ENCODE measurements at places on chromosomes 3 and 15. TPM values are rescaled to one million over a fixed set of nuclear protein-coding genes. Genes with fewer than 3 reads are reported as not detected.

Gene IREB2
- 19.8 TPM for total RNA-seq

Gene CRYGS
- 2.4 TPM for total RNA-seq

Gene STX19
- total RNA-seq = not detected

Gene ADPRH
- 12.3 TPM for total RNA-seq

Gene CYP1A1
- 31.5 TPM for total RNA-seq

Gene GP9
- not detected for total RNA-seq

Gene C3orf52
- total RNA-seq = 0.32 TPM

Gene BNC1
- total RNA-seq = 0.49 TPM

All from bladder microvascular endothelial cell (primary cell).